ENCODE measurements at places on chromosomes 5 and 9. TPM values are rescaled to one million over a fixed set of nuclear protein-coding genes. Genes with fewer than 3 reads are reported as not detected.

The GPX3 gene
- 18.4 TPM for total RNA-seq

The BHMT2 gene
- total RNA-seq = not detected

The NR4A3 gene
- total RNA-seq = 3.5 TPM

The WDR38 gene
- not detected for total RNA-seq

The RPP25L gene
- total RNA-seq = 46.0 TPM

The LCNL1 gene
- not detected for total RNA-seq

Data from A549 treated with RU486 at 1 μM for 4 hours (cell line).